ENCODE measurements at places on chromosomes 2 and 18.

- DNase-seq: no peak
These were observed at the start of gene CCDC141 for GRCh38 chr2:179049546-179050311. TSS of gene CCDC141 (minus strand) at chr2:179050137. CDS start at chr2:179049941, 196 bp downstream.

- no peak for DNase-seq
These were observed 4.3 kb upstream of the HS6ST1 start for GRCh38 chr2:128322715-128323554.

DNA sequence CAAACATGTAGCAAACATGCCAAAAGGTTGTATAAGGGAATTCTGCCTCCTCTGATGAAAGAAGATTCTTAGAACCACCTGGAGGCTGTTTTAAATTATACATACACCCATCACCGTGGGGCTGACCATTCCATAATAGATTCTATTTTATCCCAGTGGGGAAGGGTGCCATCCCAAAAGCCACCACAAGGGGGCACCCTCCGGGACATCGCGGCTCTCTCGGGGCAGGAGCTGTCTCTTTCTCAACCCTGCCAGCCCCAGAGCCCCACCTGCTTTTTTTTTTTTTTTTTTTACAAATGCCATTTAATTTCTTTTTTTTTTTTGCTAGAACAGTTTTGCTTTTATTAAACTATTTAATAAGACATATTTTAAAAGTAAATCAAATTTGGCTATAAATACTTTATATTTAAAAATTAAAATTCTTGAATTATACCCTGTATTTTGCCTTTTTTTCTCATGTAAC, 8.6 kb upstream of the MTCL1 start:
- peak; percentile 52 for DNase-seq

DNA sequence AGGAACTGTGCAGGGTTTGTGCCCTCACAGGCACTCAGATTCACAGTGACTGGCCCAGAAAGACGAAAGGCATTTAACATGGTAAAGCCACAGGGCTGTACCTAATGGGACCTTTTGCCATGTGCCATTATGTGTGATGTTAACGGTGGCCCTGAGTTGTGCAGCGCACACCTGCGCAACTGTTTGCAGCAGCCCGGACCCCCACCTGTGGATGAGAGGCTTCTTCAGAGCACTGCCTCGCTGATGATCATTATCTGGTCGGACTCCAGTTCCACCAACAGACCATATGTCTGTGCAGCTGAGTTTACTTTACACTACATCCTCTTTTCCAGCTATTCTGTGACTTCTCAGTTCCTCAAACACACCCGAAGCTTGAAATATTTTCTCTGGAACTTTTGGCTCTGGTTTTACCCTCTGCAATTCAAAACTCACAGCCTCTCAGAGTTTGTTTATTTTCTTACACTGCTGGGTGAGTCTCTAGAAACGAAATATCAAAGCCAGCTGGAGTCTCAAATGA, 35.6 kb upstream of the UBE2F start:
- DNase-seq: peak; percentile 65

GRCh38 chr2:118242216-118242615, 153.9 kb downstream of the INSIG2 start:
- peak; percentile 15 for DNase-seq

GRCh38 chr2:156592809-156593593, 156.8 kb downstream of the GPD2 start:
- DNase-seq: no peak

GRCh38 chr2:31223749-31224148, 6.4 kb upstream of the CAPN14 start:
- no peak for DNase-seq

DNA sequence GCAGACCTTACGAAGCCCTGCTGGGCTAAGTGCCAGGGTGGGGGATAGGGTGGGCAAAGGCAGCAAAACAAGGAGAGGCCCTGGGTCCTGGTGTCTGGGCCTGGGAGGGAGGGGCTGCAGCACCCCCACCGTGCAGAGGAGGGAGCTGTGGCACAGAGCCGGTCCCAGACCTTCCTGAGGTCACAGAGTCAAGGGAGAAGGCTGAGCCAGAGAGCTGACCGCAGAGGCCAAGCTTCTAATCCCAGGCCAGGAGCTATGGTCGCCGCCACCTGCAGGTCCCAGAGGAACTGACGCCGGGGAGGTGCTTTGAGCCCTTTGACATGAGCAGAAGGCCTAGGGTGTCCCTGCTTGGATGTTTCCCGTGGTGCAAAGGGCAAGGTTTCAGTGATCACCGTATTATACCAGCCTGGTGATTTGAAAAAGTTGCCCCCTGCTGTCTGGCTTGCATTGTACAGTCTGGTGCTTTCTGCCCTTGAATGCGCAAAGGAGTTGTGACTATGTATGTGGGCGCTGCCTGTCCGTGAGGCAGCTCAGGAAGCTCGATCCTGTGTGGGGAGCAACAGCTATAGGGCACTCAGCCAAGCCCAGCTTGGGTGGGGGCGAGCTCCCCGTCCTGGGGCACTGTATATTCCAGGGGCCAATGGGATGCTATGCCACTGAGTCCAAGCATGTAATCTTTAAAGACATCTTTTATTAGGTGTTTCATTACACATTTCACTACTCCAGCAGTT, 44.3 kb downstream of the EDAR start:
- no peak for DNase-seq

GRCh38 chr2:109719871-109720270, 74.2 kb upstream of the RGPD5 start:
- no peak for DNase-seq

- DNase-seq: no peak
These were observed 6.3 kb downstream of the PDCD1 start for GRCh38 chr2:241852116-241852980.

DNA sequence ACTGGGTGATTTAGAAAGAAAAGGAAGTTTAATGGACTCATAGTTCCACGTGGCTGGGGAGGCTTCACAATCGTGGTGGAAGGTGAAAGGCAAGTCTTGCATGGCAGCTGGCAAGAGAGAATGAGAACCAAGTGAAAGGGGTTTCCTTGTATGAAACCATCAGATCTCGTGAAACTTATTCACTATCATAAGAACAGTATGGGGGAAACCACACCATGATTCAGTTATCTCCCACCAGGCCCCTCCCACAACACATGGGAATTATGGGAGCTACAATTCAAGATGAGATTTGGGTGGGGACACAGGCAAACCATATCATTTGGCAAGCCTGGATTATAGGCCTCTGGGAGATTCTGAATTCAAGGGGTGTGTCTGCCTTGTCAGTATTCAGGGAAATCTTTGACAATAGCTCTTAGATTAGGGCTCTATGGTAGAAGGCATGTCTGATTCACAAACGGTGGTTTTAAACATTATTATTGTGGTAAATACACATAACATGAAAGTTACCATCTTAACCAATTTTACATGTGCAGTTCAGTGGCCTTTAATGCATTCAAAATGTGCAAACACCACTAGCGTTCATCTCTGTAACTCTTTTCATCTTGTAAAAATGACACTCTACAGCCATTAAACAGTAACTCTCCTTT, 15.3 kb upstream of the PLB1 start:
- DNase-seq: peak; percentile 27

GRCh38 chr2:191650896-191651773, 26.8 kb upstream of the NABP1 start:
- DNase-seq: peak; percentile 96

DNA sequence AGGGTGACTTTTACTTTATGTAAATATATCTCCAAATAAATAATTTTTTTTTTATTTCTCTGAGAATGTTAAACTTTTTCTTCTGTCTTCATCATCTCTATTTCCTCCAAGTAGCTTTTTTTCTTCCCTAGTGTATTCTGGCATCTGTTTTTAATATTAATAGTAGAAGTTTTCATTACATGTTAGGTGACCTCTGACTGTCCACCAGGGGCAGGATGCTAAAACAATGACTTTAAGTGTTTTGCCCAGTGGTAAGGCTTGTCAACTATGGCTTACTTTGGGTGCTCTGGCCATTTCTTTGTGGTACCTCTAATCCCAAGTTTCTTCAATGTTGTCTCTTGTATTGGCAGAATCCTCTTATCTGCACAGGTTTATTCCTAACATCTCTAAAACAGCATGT, 127.1 kb downstream of the SRBD1 start:
- DNase-seq: no peak

DNA sequence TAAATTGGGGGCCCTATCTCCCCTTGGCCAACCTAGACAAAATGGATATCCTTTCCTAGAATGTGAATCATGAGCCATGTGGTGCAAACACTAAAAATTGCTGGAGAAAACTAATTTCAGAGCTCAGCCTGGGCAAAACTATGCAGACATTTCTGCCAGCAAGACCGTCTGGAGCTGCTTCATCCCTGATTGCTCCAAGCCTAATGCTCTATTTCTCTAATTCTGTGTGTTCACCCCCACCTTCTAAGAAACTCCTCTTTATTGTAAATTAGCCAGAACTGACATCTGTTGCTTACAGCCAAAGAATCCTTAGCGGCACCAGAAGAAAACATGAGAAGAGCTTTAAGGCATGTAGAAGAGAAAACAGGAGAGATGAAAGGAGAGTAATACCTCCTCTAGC, 337.7 kb upstream of the CHAC2 start:
- no peak for DNase-seq

GRCh38 chr18:34901299-34901698, 139.9 kb upstream of the MAPRE2 start:
- no peak for DNase-seq

GRCh38 chr2:124254621-124255020, 229.5 kb downstream of the CNTNAP5 start:
- no peak for DNase-seq
